ENCODE measurements at places on chromosomes 3 and 15. TPM values are rescaled to one million over a fixed set of nuclear protein-coding genes. Genes with fewer than 3 reads are reported as not detected.

Gene RTP3
- not detected for total RNA-seq

Gene SERINC4
- total RNA-seq: not detected

Gene TLR9
- total RNA-seq: not detected

Gene SOX14
- not detected for total RNA-seq

Gene EXD1
- not detected for total RNA-seq

Measured in mesangial cell (primary cell).